Activated T-helper 1 cell treated with anti-CD3 and anti-CD28 coated beads, Interleukin-12 subunit alpha, Interleukin-12 subunit beta, Interleukin-2, Interleukin-4 antibody, amounts not matched to agents 30 ng/mL and 10 ng/mL and 1 ng/mL, durations not matched to agents 14 hours and 24 hours and 36 hours (primary cell): ENCODE measurements at places on chromosomes 1 and 21. TPM values are rescaled to one million over a fixed set of nuclear protein-coding genes. Genes with fewer than 3 reads are reported as not detected.

GRCh38 chr1:79877086-79877485, 870.6 kb upstream of the ADGRL4 start:
- no peaks in the 10 kb centered on the region for H3K27me3 ChIP-seq
- no peaks in the 10 kb centered on the region for H3K36me3 ChIP-seq
- no peak for DNase-seq
- H3K27ac ChIP-seq, result no peak overlapping the region
- H3K4me3 ChIP-seq, result no peak overlapping the region

- H3K4me1 ChIP-seq, result peaks cover 14% of the 10 kb centered on the region
- H3K4me3 ChIP-seq, result no peak overlapping the region
- no peak for DNase-seq
These were observed 10.2 kb upstream of the NAV1 start for GRCh38 chr1:201528631-201529252.

GRCh38 chr1:54885237-54885679, 1.7 kb downstream of the DHCR24 start:
- peaks cover 65% of the 10 kb centered on the region for H3K4me1 ChIP-seq
- no peak for DNase-seq

Gene ST6GALNAC3
- total RNA-seq, result not detected in 2 replicates

GRCh38 chr1:18807334-18808063, 52.0 kb downstream of the TAS1R2 start:
- H3K4me1 ChIP-seq, result no peaks in the 10 kb centered on the region
- no peak overlapping the region for H3K27ac ChIP-seq
- no peak overlapping the region for H3K4me3 ChIP-seq
- DNase-seq, result no peak

- peaks cover 14% of the 10 kb centered on the region for H3K4me1 ChIP-seq
- no peak for DNase-seq
- H3K27me3 ChIP-seq, result no peaks in the 10 kb centered on the region
These were observed 12.6 kb downstream of the RIMKLA start for GRCh38 chr1:42392967-42393848.

Gene VHLL
- total RNA-seq, result 0.56 TPM in 1 of 2 replicates, not detected in the other

Gene ZNF593OS
- total RNA-seq, result not detected in 2 replicates

GRCh38 chr1:216702170-216702569, 21.1 kb downstream of the ESRRG start:
- no peaks in the 10 kb centered on the region for H3K27me3 ChIP-seq
- no peak overlapping the region for H3K4me3 ChIP-seq
- H3K27ac ChIP-seq, result no peak overlapping the region
- no peaks in the 10 kb centered on the region for H3K36me3 ChIP-seq
- no peaks in the 10 kb centered on the region for H3K4me1 ChIP-seq

DNA sequence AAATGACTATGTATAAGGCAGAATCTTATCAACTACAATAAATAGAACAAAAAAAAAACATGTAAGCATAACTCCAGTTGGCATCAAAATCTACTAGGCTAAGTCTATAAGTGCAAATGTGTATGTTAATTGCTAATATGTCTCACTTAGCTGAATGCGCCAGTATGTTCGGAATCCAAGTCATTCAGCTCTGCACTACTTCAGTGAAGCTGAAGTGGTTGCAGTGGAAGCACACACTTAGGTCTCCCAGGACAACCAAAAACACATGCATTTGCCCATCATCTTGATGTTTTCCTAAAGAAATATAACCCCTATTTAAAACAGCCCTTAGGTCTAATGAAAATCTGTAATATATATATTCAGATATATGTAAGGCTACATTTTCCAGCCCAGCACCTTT, 41.0 kb upstream of the RGS2 start:
- H3K27ac ChIP-seq, result no peak overlapping the region
- no peak overlapping the region for H3K4me3 ChIP-seq
- no peaks in the 10 kb centered on the region for H3K36me3 ChIP-seq
- no peaks in the 10 kb centered on the region for H3K4me1 ChIP-seq
- H3K27me3 ChIP-seq, result peaks cover 3% of the 10 kb centered on the region
- DNase-seq, result no peak

Gene RBP7
- total RNA-seq, result not detected in 2 replicates

Gene TNFAIP8L2
- total RNA-seq, result 38.0 and 38.5 TPM in 2 replicates

GRCh38 chr1:87820668-87821334, 492.1 kb downstream of the LMO4 start:
- no peak overlapping the region for H3K27ac ChIP-seq
- H3K27me3 ChIP-seq, result peaks cover 3% of the 10 kb centered on the region
- DNase-seq, result no peak
- no peaks in the 10 kb centered on the region for H3K36me3 ChIP-seq

- H3K4me1 ChIP-seq, result peaks cover 8% of the 10 kb centered on the region
- no peak for DNase-seq
- H3K36me3 ChIP-seq, result no peaks in the 10 kb centered on the region
- no peak overlapping the region for H3K27ac ChIP-seq
- no peak overlapping the region for H3K4me3 ChIP-seq
- no peaks in the 10 kb centered on the region for H3K27me3 ChIP-seq
These were observed 35.9 kb downstream of the KCNC4 start for GRCh38 chr1:110245876-110246620.

DNA sequence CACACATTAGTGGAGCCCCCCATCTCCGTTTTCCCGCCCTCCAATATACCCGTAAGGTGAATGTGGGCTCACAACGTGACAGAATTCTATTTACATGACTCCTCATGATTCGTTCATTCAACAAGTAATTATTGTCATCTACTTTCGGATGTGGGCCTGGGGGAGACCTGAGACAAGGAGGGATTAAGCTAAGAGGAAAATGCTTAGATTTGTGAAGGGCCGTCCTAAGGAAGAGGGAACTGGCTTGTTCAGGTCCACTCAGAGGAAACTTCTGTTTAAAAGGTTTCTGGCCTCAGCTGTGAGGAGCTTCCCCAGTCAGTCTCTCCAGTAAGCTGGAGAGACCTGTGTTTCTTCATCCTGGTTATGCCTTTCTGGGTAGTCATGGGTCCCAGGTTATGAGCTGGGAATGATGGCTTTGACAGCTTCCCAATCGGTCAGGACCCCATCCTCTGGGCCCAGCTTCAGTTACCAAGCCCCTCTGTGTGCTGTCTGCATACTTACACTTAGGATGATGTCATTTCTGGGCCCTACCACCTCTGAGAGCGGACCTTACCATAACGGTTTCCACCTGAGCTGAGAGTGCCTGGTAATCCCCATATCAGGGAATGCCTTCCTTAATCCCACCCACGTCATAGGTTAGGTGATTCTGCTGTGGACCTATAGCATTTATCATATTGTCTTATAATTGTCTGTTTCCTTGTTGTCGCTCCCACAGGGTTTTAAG, 687 bp upstream of the ERI3 start:
- no peaks in the 10 kb centered on the region for H3K27me3 ChIP-seq
- H3K36me3 ChIP-seq, result peaks cover 7% of the 10 kb centered on the region
- no peak for DNase-seq
- H3K4me1 ChIP-seq, result peaks cover 34% of the 10 kb centered on the region
- H3K4me3 ChIP-seq, result peak overlapping the region; percentile 93
- H3K27ac ChIP-seq, result peak overlapping the region; percentile 88

- peaks cover 42% of the 10 kb centered on the region for H3K36me3 ChIP-seq
- H3K4me1 ChIP-seq, result peaks cover 6% of the 10 kb centered on the region
- H3K4me3 ChIP-seq, result no peak overlapping the region
- no peak for DNase-seq
- H3K27me3 ChIP-seq, result no peaks in the 10 kb centered on the region
- H3K27ac ChIP-seq, result no peak overlapping the region
These were observed 19.9 kb upstream of the TMEM39B start for GRCh38 chr1:32052887-32053286.

- peaks cover 3% of the 10 kb centered on the region for H3K36me3 ChIP-seq
- peaks cover 49% of the 10 kb centered on the region for H3K4me1 ChIP-seq
- H3K27me3 ChIP-seq, result no peaks in the 10 kb centered on the region
- no peak for DNase-seq
- no peak overlapping the region for H3K27ac ChIP-seq
These were observed 54.8 kb downstream of the SIPA1L2 start for GRCh38 chr1:232574889-232575762.

Gene BTBD8
- total RNA-seq, result 0.91 and 1.0 TPM in 2 replicates

Gene CLIC6
- total RNA-seq, result not detected in 2 replicates

- H3K4me3 ChIP-seq, result no peak overlapping the region
- no peak for DNase-seq
- no peak overlapping the region for H3K27ac ChIP-seq
These were observed 8.5 kb downstream of the PRDM2 start for GRCh38 chr1:13708380-13708982.

GRCh38 chr1:231591466-231591865, 35.1 kb upstream of the DISC1 start:
- peaks cover 6% of the 10 kb centered on the region for H3K27me3 ChIP-seq
- peaks cover 19% of the 10 kb centered on the region for H3K4me1 ChIP-seq
- H3K36me3 ChIP-seq, result no peaks in the 10 kb centered on the region
- no peak overlapping the region for H3K27ac ChIP-seq

DNA sequence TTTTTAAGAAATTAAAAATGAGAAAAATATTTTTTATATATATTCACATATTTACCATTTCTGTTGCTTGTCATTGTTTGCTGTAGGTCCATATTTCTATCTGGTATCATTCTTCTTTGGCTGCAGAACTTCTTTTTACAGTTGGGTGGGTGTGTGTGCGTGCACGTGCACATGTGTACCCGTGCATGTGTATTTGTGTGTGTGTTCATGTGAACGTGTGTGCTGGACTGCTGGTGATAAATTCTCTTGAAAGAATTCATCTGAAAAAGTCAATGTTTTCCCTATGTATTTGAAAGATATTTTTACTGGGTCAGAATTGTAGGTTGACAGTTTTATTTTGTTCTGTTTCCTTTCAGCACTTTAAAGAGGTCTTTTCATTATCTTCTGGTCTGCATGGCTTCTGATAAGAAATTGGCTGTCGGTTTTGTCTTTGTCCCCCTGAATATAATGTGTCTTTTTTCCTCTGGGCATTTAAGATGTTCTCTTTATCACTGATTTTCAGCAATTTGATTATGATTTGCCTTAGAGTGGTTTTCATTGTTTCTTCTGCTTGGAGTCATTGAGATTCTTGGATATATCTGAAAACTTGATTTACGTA, 34.5 kb upstream of the DPH5 start:
- no peak for DNase-seq
- H3K27ac ChIP-seq, result no peak overlapping the region
- peaks cover 24% of the 10 kb centered on the region for H3K36me3 ChIP-seq
- no peak overlapping the region for H3K4me3 ChIP-seq
- H3K27me3 ChIP-seq, result no peaks in the 10 kb centered on the region

Gene HUNK
- 0.29 TPM in 1 of 2 replicates, not detected in the other for total RNA-seq

- H3K4me3 ChIP-seq, result no peak overlapping the region
- peaks cover 30% of the 10 kb centered on the region for H3K27me3 ChIP-seq
- H3K27ac ChIP-seq, result no peak overlapping the region
- DNase-seq, result no peak
These were observed 42.4 kb upstream of the LRRC52 start for GRCh38 chr1:165501330-165501969.

Gene LCK
- 269 and 281 TPM in 2 replicates for total RNA-seq
